ENCODE measurements at places on chromosomes 1 and 21.
A peak's percentile ranks its signal among the peaks of the same experiment; 100 is the strongest.

GRCh38 chr1:32335790-32336590 is at the start of gene MARCKSL1:
TSS of gene MARCKSL1 (minus strand) at chr1:32336233. CDS start at chr1:32336033, 200 bp downstream.
- DNase-seq = peak; percentile 75

DNA sequence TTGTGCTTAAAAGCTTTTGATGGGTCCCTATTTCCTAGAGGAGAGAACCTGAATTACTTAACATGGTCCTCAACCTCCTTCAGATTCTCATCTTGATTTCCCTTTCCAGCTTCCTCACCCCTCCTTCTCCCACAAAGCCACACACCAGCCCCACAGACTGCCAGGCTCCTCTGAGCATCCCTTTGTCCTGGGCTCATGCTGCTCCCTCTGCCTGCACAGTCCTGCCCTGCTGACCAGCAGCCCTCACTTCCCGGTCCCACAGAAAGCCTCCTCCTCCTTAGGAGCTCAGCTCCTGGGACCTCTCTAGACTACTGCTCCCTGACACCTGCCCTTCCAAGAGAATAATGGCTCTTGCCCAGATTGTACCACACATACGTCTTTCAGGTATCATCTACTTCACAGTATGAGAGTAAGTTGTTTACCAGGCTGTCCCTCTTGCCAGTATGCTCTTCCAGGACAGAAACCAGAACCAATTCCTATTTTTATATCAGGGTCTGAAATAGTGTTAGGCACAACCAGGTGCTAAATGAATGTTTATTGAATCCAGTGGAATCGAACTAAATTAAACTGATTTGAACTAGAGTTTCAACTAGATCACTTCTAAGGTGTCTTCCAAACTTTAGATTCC is 373.4 kb downstream of the LMX1A start:
- DNase-seq = no peak

GRCh38 chr1:208240662-208241355 is 3.4 kb downstream of the PLXNA2 start:
- DNase-seq = no peak

GRCh38 chr1:116370181-116370580 is 2.9 kb upstream of the ATP1A1 start:
- DNase-seq = no peak

GRCh38 chr1:151036356-151036755 is at the start of gene BNIPL:
TSS of gene BNIPL (plus strand) at chr1:151036586. CDS start at chr1:151036726, 140 bp downstream.
- no peak for DNase-seq

DNA sequence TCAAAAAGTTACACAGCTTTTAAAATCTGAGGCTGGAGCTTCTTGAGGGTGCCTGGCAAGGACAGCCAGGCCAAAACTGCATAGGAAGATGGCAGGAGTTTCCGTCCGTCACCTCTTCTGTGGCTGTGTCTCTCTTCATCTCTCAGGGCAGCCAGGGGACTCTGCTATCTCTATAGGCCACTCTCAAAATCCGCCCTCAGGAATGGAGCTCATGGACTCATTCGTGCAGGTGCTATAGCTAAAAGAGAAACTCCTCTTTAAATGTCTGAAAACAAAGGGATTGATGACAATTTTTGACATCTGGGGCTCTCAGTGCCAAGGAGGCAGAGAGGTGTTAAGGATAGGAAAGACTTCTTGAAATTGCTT is 27.2 kb downstream of the OVAAL start:
- DNase-seq = no peak

DNA sequence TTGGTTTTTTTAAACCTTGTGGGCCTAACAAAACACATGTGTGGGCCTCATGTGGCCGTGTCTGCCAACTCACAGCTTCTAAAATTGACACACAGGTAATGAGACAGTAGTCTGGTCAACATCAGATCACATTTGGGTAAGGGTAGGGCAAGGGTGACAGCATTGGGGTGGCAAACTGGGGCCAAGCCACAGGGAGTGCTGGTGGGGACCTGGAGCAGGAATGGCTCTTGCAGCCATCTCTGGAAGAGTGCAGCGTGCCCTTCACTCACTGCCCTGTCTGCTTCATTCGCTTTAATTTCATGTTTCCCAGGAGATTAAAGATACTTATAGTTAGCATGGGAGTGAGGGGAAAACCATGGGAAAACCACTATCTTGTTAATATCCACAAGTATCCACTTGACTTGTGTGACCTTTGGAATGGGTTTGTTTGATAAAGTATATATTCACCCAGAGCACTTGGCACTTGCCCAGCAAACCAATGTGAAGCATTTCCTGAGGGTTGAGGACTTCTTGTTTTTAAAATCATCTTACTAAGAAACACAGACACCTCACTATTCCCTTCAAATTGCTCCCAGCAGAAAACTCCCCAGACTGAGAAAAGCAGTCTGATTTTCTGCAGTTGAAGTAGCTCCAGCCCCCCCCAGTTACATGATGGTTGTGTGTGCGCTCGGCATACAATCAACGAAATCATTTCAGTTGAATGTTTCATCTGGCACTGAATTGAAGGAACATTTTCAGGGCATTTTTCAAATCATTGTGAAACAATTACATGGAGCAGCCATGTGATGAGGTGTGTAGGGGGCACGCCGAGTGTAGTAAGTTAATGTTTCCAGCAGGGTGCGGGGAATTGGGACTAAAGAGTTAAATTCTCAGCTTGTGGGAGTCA is 175.7 kb downstream of the VPS13D start:
- no peak for DNase-seq

GRCh38 chr21:24428591-24429199 is 1178.6 kb downstream of the MRPL39 start:
- DNase-seq = no peak

- DNase-seq = peak; percentile 68
These were observed 31.5 kb downstream of the CHD5 start for GRCh38 chr1:6148497-6149241.

DNA sequence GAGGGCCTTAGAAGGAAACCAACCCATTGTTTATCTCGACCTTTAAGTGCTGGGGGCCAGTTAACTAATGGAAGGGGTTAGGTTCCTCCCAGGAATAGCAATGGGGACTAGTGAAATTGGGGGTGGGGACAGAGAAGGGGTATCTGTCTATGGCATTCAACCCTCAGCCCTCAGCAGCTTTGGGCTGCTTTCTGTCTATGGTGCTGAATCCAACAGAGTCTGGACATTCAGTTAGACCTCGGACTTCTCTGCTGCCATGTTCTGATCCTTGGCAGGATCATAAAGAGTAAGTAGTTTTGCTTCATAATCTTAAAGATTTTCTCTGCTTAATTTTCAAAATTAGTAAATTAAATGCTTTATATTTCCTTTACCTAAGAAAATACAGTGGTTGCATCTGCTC is 2.6 kb upstream of the EPHA10 start:
- DNase-seq = no peak

DNA sequence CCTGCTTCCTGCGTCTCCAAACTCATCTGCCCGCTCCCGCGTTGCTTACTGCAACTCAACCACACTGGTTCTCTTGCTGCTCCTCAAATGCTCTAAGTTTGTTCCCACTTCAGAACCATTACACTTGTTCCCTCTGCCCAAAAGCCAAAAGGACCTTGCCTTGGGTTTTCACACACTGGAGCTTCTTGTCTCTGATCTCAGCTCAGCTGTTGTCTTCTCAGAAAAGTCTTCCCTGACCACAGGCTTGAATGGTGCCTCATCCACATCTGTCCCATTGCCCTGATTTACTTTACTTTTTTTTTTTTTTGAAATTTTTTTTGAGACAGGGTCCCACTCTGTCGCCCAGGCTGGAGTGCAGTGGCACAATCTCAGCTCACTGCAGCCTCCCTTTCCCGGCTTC is 44.3 kb upstream of the SYT14 start:
- DNase-seq = no peak

DNA sequence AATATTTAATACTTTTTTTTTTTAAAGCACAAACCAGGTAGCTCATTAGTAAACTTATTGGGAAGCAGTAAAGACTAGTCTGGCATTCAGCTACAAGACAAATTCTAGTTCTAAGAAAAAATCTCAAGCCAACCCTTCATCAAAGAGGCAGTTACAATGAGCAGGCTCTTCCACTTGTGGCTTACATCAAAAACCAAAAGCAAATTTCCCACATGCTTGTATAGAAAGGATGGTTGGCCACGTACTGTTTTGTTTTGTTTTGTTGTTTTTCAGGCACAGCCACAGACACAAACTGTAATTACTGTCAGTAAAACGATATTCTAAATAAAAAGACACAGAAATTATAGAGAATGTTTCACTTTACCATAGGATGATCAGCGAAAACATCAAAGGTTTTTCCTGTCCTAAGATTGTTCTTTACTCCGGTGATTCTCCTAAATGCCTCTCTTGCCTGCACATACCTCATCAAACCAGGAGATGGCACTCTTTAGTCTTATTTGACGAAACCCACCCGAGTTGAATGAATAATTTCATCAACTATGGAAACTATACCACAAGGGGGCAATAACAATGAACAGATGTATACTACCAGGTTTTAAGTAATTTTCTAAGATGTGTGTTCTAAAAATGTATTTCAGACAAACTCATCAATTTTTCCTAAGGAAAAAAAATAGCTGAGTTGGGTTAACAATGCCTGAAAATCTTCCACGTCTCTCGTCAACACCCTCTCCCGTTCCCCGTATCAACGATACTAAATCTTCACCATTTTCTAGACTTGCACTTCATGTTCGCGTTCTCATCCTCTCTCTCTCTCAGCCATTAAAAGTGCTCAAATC is 26.9 kb downstream of the RPL5 start:
- DNase-seq = peak; percentile 21

- no peak for DNase-seq
These were observed 532.5 kb downstream of the NCAM2 start for GRCh38 chr21:21530680-21531079.

DNA sequence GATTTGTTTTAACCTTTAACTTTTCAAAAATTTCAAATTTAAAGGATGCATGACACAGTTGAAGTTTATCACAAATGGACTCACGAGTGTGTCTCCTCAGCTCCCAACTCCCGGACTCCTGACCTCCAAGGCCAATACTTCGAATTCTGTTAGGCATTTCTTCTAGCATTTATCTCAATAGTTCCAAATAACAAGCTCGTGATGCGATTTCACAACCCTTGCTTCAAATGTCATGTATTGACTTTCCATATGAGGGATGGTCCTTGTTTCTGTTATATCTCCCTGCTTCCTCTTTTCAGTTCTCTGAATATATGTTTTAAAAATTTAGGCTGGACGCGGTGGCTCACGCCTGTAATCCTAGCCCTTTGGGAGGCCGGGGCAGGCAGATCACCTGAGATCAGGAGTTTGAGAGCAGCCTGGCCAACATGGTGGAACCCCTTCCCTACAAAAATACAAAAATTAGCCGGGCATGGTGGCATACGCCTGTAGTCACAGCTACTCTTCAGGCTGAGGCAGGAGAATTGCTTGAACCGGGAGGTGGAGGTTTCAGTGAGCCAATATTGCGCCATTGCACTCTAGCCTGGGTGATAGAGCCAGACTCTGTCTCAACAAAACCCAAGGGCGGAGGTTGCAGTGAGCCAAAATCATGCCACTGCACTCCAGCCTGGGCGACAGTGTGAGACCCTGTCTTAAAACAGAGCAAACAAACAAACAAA is 52.0 kb upstream of the TINAGL1 start:
- no peak for DNase-seq

- no peak for DNase-seq
These were observed 50.2 kb downstream of the PKNOX1 start for GRCh38 chr21:43024439-43025136.

DNA sequence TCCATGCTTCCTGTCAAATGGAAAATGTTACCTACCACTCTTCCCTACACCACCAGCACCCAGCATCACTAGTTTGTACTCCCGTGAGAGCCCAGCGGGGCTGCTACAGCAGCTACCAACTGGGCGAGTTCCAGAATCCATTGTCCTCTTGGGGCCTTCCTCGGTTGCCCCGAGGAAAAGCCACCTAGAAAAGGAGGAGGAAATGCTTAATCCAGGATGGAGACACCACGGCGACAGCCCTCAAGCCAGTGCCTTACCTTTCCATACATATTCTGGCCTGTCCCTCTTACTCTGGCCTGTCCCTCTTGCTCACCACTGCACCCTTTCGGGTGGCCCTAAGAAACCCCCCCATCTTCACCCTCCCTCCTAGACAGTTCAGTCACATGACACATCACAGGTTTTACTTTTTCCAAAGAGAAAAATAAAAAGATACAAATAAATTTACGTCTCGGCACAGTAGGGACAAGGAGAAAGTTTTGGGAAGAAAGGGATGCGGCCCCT is 478 bp downstream of the RIT1 start:
- DNase-seq = no peak

DNA sequence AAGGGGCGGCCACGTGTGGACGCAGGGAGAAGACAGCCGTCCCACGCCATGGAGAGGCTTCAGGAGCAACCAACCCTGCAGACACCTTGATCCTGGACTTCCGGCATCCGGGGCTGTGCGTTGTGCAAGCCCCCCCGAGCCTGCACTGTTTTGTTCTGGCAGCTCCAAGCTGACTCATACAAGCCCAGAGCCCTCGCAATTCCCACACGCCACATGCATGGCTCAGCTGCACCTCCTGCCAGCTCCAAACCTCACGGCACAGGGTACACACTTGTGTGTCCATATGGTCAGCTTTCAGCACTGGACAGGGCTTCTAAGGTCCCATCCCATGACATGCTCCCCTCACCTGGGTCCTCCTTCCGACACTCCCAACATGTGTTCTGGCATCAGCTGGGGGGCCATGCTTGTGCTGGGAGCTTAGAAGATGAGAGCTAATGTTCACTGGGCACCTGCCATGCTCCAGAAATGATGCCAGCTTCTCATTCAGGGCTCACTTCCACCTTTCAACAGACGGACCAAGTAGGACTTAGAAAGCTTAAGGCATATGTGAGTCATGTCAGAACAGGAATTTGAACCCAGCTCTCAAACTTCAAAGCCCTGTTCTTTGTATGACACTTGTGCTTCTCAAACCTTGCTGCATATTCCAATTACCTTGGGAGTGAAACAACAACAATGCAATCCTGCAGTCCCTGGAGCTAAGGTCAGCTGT is 137.3 kb downstream of the PGBD5 start:
- no peak for DNase-seq

DNA sequence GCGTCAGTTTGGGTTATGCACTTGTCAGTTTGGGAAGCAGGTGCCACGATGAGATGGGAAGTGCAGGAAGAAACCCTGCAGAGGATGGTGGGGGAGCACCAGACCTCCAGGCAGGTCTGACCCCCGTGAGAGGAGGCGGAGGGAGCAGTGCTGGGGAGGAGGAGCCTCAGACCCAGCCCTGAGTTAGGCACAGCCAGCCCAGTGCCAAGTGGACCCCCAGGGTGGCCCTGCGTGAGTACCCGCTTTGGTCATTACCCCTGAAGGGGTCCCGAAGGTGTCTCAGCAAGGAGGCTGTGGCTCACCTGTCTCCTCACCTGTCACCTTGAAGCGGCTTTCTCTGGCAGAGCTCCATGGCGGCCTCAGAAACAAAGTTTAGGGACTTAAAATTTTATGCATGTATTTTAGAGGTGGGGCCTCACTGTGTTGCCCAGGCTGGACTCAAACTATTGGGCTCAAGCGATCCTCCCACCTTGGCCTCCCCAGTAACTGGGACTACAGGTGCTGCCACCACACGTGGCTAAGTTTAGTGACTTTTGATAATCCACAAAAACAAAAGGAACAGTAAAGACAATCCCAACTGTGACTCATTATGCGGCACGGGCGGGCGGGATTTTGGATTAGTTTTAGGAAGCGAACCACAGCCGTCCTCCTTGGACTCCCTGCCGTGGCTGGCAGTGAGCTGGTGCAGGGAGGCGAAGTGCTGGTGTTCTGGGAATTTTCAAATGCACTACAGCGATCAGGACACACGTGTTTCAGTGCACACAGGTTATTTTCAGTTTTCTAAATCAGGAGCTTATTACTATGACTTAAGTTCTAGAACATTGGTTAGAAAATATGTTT is 4.7 kb downstream of the AGPAT3 start:
- no peak for DNase-seq

Data from stimulated activated CD4-positive, alpha-beta T cell treated with anti-CD3 and anti-CD28 coated beads, TNF-alpha, amount 100 ng/mL, for 48 hours (primary cell).